ENCODE measurements at places on chromosomes 3 and 15.
A peak's percentile ranks its signal among the peaks of the same experiment; 100 is the strongest.

GRCh38 chr3:109336291-109336861 lies 970 bp downstream of the DPPA4 start:
- no peak for DNase-seq

DNA sequence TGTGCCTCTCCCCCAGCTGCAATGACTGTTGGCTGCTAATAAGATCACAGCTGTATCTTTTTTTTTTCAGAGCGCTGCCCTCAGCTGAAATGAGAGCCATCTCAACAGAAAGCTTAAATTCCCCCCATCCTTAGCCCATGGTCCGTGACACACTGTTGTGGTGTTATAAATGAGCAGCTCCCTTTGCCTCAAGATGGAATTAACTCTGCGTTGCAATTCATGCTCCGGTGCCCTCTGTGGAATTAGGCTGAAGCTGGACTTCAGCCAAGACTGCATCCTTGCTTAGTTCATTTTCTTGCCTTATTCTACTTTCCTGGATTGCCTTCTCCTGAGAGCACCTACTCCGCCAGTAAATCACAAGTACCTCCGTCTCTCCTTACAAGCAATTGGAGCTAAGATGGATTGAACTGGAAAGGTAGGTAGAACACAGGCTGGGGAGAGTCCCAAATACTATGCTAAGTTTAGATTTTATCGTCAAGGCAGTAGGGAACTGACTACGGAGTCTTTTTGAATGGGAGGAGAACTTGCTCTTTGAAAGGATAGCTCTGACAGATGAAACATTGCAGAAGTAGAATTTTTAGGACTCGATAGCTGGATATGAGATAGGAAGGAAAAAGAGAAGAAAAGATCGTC lies 39.0 kb upstream of the THRB start:
- DNase-seq, result no peak

GRCh38 chr15:100999369-100999768 lies 80.2 kb downstream of the LRRK1 start:
- DNase-seq, result peak; percentile 18

- no peak for DNase-seq
Observed at GRCh38 chr3:184524981-184525336, 36.6 kb upstream of the EPHB3 start.

- no peak for DNase-seq
Observed at GRCh38 chr3:41198950-41199865, at the start of gene CTNNB1. Gene CTNNB1 (plus strand): TSS chr3:41199505. CDS start chr3:41224069, 24,564 bp downstream.

- DNase-seq, result no peak
Observed at GRCh38 chr3:11555211-11555782, 88.4 kb downstream of the VGLL4 start.

DNA sequence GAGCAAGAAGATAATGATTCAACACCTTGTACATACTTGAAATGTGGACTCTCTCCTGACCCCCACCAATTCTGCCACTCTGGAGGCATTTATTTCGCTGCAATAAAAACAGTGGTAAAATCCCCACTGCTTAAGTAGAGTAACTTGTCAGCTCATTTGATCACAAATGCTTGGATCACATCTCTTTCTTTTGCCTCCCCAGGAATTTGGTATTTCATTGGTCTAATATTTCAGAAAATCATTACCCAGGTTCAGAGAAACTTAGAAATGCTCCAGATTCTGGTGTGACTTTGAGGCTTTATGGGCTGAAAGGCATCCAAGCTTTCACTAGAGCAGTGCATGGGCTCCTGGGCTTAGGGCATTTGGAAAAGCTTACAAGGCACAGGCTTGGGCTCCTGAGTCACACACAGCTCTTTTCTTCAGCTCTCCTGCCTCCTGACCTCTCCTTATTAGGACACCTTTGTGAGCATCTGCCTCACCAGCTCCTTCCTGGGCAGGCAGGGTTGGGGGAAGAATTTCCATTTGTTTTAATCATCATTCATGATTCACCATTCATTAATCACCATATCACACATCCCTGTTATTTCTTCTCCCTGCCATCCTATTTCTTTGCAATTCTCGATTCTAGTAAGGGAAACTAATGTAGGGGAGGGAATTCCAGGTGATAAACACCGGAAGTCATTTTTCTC lies 22.5 kb downstream of the CDCP1 start:
- DNase-seq, result no peak

DNA sequence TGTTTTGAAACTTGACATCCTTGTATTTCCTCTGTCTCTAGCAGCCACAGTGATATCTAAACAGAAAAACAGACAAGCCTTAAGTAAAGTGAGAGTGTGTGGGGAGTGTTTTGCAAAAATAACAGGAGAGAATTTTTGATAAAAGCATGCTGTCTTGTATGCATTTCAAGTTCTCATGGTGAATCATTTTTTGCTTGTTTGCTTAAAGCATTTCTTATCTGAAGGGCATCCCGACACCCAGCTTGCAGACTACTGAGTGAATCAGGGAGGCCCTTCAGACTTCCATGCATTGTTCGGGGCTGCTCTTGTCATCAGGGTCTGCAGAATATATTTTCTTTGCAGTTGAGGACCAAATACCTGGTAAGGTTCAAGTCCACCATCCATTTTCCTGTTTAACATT lies 8.5 kb downstream of the CGNL1 start:
- no peak for DNase-seq

- no peak for DNase-seq
Observed at GRCh38 chr3:126656371-126657134, 1.6 kb upstream of the TXNRD3 start.

GRCh38 chr3:60202052-60202726 lies 1049.1 kb downstream of the FHIT start:
- no peak for DNase-seq

DNA sequence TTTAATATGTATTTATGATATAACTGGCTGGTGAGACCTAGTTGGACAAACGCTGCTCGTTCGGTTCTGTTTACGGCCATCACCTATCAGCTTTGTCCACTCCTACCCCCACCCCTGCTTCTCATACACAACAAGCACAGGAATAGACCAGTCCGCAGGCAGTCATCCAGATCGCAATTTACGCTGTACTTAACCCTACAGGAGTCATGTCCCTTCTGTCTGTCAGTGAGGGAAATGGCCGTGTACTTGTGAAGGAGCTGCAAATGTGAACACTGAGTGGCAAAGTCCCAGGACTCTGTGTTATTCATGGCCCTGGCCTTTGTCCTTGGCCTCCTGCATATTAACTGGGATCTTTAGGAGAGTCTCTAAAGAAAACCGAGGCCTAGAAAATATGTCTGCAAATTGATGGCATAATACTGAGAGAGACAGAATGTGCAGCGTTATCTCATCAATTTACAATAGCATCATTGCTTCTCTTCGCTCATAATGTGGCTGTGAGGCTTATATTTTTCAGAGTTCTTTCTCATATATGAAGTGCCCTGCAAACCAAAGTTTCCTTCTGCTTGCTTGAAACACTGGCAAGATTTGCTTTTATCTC lies 7.2 kb upstream of the ABHD10 start:
- no peak for DNase-seq

GRCh38 chr15:45869034-45869668 lies 234.3 kb downstream of the SQOR start:
- DNase-seq, result no peak

GRCh38 chr15:41997845-41998244 lies 23.0 kb downstream of the PLA2G4E start:
- no peak for DNase-seq

All from vagina (tissue), 2 donors.